Fibroblast of villous mesenchyme (primary cell): ENCODE measurements at places on chromosomes 12 and 14.

GRCh38 chr14:65301862-65302539 is 110.5 kb upstream of the FUT8 start:
- DNase-seq = no peak

DNA sequence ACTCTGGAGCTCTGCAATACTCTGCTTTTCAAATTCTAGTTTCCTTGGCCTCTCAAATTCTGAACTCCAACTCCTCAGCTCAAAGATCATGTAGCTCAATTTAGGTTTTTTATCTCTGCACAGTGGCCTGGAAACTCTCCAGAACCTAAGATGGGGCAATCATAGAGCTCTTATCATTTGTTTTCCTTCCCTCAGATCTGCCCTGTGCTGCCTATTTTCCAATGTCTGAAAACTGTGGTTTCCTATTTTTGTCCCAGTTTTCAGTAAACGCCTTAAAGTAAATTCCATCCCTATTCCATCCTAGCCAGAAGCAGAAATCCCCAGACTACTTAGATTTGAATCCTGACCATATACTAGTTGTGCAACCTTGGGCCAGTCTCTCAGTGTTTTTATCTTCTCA is 73.2 kb downstream of the CEP83 start:
- DNase-seq = peak; percentile 93

DNA sequence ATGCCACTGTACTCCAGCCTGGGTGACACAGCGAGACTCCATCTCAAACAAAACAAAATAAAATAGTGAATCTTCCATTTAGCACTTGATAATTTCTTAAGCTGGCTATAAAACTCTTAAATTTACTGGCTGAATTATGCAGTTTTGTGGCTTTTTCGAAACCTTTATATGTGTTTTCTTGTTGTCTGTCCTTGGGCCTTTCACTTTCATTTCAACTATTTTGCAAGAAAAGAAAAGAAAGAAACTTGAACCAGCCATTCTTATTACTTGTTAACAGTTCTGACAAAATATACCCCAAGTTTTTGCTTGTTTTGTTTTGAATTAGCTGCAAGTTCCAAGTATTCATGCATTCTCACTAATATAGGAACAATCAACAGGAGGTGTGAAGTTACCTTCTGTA is 42.8 kb downstream of the PRICKLE1 start:
- DNase-seq = peak; percentile 23

GRCh38 chr14:73008501-73008900 is 18.4 kb downstream of the ZFYVE1 start:
- DNase-seq = peak; percentile 53

- no peak for DNase-seq
These were observed 16.7 kb downstream of the SPPL3 start for GRCh38 chr12:120887253-120888043.

DNA sequence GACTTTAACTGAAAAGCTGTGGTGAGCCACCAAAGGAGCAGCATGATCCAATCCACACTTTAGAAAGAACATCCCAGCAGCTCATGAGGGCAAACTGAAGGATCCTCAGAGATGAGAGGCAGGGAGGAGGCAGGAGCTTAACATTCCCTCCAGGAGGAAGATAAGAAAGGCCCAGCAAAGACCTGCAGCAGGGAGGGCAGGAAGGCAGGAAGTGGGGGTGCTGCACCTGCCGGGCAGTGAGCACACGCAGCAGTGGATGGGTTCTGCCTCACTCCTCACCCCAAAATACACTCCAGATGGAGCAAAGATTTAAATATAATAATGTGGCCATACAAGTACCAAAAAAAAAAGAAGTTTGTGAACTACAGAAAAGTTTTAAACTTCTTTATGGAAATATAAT is 48.4 kb downstream of the GCH1 start:
- DNase-seq = no peak

- peak; percentile 6 for DNase-seq
These were observed 29.3 kb downstream of the DHRS2 start for GRCh38 chr14:23665302-23666016.

DNA sequence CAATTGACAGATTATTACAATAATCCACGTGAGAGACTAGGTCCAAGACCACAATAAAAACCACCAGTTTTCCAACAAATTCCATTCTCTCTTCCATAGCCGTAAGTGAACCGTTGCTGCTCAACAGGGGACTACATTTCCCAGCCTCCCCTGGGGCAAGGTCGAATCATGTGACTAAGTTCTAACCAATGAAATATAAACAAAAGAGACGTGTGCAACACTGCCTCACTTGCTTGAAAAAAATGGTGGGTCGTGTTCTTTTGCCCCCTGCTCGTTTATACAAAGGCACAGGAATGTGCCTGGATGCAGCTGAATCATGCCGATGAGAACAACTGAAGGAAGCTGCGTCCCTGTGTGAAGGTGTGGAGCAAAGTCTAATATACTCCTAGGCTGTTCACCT is 51.1 kb downstream of the HSPB8 start:
- DNase-seq = peak; percentile 23

- DNase-seq = no peak
These were observed 281.7 kb upstream of the RTL1 start for GRCh38 chr14:101185073-101185835.

- DNase-seq = no peak
These were observed 27.8 kb downstream of the MUCL1 start for GRCh38 chr12:54882079-54882478.

DNA sequence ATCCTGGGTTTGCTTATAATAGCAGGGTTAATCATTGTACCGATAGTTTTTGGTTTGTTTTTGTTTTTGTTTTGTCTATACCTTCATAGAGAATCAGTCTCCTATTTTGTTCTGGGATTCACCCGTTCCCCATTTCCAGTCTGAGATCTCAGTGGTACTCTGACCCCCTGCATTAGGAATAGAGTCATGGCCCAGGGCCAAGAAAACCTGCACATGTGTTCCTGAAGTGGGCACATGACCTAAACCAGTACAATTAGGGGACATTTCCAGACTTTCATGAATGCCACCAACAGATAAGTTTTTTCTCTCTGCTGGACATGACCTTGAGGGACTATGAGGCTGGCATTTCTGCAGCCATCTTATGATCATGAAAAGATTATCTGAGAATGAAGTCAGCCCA is 52.5 kb downstream of the MRPL42 start:
- no peak for DNase-seq

DNA sequence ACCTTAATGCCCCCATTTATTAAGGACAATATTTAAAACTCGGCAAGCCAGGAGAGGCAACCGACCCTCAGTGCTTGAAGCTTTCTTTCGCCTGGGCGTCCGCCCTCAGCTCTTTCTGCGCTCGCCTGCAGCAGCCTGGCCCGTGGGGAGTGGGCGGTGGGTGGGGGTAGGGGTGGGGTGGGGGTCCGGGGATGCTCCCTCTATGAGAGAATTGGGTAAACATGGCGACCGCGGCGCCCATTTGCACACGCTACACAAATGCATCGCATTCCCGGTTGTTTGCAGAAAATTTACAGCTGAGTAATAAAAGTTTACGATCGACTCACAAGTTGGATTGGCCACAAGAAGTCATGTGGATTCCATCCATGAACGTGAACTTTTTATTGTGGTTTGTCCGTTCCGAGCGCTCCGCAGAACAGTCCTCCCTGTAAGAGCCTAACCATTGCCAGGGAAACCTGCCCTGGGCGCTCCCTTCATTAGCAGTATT is 7.7 kb downstream of the HOXC8 start:
- peak; percentile 96 for DNase-seq

DNA sequence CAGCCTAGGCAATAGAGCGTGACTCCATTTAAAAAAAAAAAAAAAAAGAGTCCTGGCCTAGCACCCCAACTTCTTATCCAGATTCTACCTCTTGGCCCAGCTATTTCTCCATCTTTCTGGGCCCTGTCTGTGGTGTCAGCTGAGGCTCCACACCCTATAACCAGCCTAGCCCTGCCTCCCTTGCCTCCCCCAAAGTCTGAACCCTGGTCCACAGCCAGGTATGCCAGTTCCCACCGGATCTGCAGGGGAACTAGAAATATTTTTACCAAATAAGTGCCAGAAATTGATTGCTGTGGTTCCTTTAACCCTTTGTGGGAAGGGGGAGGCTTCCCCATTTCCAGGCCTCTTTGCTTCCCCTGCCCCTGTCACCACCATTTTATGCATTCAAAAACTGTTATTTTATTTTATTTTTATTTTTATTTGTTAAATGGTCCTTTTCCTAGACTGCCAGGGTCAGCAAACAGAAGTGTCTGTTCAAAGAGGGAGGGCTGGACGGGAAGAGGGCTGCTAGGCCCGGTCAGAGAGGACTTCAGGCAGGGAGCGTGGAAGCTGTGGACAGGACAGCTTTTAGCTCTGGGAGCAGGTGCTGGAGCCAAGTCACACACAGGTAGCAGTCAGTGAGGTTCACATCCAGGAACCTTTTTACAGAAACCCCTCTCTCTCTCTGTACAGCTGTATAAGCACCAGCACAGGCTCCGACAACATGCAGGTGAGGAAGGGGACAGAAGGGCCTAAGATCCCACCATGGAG is 23.2 kb downstream of the TTC9 start:
- no peak for DNase-seq

GRCh38 chr12:68294251-68294650 is 37.9 kb downstream of the MDM1 start:
- no peak for DNase-seq

DNA sequence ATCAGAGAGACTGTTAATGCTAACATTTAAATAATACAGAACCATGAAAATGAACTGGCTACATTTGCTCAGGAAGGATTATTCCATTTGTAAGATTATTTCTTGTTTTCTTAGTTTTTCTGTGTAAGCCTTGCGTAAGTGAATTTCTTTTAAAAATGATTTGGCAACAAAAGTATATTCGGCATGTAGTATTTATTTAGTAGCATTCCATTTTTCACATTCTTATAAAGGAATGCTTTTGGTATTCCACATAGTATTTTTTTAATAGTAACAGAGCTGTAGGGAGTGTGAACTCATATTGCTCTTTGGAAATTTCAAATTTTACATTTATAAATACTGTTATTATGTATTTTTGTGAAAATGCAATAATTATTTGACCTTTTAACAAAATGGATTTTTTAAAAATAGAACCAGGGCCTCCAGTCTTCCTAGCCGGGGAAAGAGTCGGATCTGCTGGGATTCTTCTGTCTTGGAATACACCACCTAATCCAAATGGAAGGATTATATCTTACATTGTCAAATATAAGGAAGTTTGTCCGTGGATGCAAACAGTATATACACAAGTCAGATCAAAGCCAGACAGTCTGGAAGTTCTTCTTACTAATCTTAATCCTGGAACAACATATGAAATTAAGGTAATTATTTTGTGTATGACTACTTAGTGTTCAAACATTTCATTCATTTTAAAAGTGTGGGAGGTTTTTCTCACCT is 1.2 kb downstream of the PTPRQ start:
- peak; percentile 30 for DNase-seq

DNA sequence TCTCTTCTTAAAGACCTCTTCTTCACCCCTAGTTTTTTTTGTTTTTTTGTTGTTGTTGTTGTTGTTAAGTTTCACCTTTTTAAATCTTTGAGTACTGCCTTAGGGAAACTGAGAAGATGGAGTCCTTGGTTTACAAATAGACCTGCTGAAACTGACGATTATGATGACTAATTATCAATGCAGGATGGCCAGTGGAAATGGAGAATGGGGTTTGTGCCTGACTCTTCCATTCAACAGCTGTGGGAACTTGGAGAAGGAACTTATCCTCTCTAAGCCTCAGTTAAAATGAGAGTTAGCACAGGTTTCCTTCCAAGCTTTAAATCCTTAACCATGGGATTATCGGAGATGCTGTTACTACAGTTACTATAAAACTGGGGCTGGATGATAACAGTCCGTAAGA is 66.7 kb upstream of the PNMA1 start:
- DNase-seq = no peak

DNA sequence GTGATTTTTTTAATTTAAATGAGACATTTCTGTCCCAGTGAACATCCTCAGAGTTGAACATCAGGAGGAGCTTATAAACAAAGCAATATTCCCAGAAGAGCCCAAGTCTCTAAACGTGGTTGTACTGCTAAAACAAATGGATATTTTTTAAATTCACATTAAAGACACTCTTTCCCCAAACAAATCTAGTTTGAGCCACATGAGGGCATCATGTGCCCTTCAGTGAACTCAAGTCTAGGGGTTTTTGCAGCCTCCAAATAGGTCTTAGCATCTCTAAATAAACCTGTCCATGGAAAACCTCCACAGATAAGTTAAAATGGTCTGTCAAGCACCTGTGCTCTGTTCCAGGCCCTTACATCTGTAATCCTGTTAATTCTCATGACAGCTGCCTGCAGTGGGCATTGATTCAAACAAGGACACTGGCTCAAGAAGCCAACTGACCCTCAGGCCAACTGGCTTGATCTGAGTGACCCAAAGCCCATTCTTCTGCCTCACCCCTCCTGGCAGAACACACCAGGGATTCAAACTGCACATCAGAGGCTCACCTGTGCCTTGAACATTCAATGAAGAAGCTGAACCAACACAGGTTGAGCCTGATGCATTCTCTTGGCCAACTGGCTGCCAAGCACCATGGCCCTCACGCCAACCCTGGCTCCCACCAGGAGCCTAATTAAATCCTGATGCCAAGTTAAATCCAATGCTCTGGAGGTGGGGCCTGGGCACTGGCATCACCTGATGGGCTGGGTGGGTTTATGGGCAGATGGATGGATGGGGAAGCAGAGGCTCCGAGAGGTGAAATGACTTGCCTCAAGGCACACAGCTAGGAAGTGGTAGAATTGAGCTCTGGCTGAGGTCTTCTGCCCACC is 8.6 kb downstream of the ISCU start:
- peak; percentile 70 for DNase-seq

DNA sequence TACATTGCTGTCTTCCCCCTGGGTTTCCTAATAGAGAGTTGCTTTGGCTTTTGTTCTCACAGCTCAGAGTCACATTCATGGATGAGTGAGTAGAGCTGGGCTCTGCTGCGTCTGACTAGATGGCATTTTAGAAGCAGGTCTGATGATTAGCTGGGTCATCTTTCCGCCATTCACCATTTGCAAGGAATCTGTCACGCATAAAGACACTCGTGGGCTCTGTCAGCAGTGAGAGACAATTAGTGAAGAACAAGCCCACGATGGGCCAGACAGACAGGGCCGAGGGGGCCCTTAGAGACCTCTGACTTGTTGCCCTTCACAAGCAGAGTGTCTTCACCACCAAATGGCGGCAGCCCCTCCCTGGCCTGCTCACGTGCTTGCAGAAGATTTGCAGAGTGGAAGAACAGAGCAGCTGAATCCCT is 175.0 kb downstream of the CRADD start:
- DNase-seq = no peak

DNA sequence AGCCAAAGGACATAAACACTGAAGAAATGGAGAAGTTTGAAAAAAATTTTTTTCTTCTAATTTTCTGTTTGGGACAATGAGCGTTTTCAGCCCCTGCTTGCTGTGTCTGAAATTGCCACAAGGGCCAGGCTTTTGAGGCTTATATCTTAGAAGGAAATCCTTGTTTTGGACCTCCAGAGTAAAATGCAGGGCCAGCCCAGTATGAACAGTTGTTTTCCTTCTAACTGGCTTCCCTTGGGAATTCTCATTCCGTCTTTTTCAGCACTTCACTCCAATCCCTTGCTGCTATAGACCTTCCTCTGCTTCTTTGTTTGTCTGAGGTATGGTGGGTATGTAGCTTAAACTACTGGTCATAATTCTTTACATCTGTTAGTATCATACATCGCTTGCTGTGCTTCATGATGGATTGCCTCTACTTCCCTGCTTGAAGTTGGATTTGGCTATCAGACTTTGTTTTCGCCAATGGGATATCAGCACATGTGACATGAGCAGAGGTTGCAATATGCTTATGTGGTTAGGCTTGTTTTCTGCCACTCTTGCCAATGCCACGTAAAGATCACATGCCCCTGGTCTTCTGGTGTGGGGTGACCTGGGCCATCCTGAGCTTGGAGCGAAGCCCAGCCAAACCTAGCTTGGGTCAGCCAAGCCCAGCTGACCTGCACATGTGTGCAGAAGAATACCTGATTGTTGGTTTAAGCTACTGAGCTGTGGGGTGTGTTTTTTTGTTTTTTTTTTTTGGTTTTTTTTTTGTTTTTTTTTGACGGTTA is 64.7 kb downstream of the AVPR1A start:
- DNase-seq = no peak
